ENCODE measurements at places on chromosomes 3 and 15.

DNA sequence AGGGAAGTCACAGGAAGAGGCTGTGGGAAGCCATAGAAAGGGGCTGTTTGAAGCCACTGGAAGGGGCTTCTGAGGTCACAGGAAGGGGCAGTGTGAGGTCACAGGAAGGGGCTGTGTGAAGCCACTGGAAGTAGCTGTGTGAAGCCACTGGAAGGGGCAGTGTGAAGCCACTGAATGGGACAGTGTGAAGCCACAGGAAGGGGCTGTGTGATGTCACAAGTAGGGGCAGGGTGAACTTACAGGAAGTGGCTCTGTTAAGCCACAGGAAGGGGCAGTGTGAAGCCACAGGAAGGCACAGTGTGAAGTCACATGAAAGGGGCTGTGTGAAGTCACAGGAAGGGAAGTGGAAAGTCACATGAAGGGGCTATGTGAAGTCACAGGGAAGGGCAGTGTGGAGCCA is 33.1 kb downstream of the GASK1A start:
- no peak for DNase-seq

GRCh38 chr15:69090197-69090948 is 70.1 kb upstream of the GLCE start:
- DNase-seq: no peak

DNA sequence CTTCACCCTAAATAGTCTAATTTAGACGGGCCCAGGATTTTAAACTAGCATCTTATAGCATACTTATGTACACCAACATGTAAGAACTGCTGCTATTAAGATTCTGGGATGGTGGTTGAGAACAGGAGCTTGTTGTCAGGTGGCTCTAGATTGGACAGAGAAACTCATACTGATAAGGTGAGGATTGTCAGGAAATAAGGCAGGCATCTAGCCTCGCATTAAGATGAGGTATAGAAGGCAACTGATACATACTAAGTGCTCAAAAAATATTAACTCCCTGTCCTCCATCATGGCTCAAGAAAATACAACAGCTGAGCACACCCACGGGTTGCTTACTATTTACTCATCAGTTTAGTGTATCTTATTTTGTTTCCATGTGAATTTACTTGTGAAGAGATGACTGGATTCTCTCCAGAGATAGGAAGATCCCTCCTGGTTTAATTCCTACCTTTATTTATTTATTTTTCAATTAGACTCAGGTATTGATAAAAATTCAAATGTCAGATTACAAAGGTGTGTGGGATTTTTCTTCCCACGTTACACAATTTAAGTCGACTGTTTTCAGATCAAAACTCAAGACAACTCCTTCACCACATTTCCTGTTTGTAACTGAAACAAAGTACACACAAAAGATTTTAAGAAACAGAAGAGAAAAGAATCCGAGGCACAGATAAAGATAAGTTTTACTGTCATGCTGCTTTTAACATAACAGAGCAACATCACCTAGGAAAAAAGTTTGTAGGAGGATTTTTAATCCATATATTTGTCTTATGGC is at the start of gene TRAT1:
TRAT1 (plus strand) TSS at position 664 of the 775 bp plus-strand sequence. CDS start 142 bp downstream, outside the sequence.
- DNase-seq: no peak

- no peak for DNase-seq
Measured at GRCh38 chr15:96893159-96893906, 562.8 kb downstream of the NR2F2 start.

DNA sequence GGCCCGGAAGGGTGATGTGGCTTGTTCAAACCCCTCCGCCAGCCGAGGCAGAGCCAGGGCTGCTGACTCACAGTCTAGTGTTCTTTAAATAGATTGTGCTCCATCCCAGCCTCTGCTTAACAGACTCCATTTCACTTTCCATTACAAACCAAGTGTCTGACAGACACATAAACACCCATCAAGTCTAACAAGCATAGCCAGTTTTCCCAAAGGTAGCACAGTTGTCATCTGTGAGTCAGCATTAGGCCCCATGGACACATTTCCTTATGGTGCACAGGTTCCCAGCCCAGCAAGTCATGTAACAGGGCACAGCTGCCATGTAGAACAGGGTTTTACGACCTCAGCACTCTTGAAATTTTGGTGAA is 109.9 kb upstream of the RAP2B start:
- DNase-seq: no peak
